ENCODE measurements at places on chromosomes 7 and 10. TPM values are rescaled to one million over a fixed set of nuclear protein-coding genes. Genes with fewer than 3 reads are reported as not detected.

C10orf105 gene
- total RNA-seq: not detected

SFXN3 gene
- 48.7 TPM for total RNA-seq

PLXDC2 gene
- total RNA-seq: 4.3 TPM

AKR1C8 gene
- not detected for total RNA-seq

MMP21 gene
- not detected for total RNA-seq

All from myometrial cell (primary cell).